COR-L47 (cell line): ENCODE measurements at places on chromosomes 7 and 10.

- DNase-seq = no peak
These were observed 78.6 kb downstream of the GSAP start for GRCh38 chr7:77337456-77337990.

DNA sequence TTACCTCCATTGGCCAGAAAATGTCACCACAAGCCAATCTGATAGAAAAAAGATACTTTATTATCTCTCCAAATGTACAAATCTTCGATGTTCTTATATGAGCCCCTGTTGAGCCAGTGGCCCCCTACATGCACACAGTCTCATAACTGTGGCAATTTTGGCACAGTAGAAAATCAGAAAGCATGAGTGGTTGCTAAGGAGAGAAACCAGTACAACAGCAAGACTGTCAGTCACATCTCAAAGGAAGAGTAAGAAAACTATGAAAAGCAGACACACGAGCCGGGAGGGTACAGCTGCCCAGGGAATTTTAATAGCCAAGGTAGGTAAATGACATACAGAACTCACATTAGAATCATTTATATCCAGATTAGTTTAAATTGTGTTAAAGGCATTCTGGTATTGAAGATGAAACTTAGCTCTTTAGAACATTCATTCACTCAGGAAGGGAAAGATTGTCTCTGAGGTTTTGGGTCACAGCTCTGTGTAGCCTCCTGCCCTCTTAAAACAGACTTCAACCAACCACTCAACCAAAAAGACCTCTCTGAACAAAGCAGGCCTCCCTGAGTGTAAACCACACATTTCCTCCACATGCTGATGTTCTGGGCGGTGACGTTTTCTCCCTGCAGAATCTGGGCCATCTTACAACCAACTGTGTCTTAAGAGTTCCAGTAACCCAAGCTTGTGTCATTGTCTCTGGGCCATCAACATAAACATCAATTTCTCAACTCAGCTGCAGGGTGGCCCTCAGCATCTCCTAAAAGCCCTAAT lies 80.8 kb upstream of the ADAM12 start:
- no peak for DNase-seq

DNA sequence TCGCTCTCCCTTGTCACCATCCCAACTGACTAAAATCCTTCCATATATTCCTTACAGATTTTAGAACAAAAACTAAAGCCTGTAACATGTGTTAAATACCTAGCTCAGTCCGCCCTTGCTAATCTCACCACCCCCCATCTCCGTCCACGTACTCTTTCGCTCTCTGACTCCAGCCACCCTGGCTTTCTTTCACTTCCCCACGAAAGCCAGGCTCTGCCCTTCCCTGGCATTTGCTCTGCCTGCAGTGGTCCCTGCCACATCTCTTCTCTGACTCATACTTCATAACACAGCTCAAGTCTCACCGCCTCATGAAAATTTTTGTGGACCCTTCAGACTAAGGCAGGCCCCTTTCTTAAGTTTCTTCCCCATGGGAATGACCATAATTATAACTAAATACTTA lies 11.7 kb upstream of the GPAM start:
- no peak for DNase-seq

GRCh38 chr7:18890885-18891621 lies 226.4 kb downstream of the TWIST1 start:
- DNase-seq = no peak

- DNase-seq = no peak
These were observed 8.3 kb upstream of the DLX6 start for GRCh38 chr7:96996958-96997511.

DNA sequence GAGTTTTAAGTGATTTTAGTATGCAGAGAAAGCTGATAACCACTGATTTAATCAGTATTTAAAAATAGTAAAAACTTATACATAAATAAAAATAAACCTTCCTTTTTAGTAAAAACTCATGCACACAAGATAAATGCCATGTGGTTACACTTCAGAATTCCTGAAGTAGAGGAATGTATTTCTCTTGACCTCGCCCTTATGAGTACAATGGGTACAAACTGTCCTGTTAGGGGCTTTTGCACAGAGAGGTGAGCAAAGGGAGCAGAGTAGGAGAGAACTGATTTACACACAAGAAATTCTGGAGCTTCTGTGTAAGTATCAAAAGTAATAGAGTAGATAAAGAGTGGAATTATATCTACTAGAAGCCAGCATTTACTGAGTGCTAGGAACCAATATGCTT lies 279.6 kb downstream of the PPP1R3A start:
- no peak for DNase-seq

GRCh38 chr10:48899781-48900180 lies 39.9 kb downstream of the LRRC18 start:
- no peak for DNase-seq

DNA sequence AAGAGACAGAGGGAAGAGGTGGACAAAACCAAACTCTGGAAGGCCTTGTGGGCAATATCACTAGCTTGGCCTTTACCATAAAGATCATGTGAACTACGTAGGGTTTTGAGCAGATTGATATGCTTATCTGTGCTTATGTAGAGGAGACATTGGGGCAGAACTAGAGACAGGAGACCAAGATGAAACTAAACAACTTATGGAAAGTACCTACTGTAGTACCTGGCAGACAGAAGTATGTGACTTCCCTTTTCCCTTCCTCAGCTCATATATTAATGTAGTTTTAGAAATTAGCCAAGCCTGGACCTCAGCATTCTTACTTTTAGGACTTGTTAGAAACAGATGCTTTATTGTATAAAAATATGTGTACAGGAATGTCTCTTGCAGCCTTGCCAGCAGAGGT lies 14.0 kb upstream of the IL6 start:
- DNase-seq = no peak

- no peak for DNase-seq
These were observed 38.9 kb downstream of the ADAMTS14 start for GRCh38 chr10:70711177-70711576.

GRCh38 chr10:4177791-4178190 lies 392.8 kb upstream of the KLF6 start:
- no peak for DNase-seq

DNA sequence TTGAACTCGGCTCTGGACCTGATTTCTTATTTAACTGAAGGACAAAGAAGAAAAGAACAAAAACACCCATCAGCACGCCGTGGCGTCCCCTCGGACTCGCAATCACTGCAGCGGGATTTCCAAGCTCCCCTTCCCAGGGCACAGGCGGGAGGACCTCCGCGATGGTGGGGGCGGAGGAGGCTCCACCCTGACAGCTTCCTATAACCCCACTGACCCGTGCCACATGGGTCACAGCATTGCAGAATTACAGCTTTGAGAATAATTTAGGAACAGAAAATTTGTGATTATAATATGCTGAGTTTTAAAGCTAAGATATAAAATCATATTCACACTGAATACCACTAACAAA lies 129.7 kb upstream of the SEC61G start:
- no peak for DNase-seq

GRCh38 chr7:26500749-26501352 lies 209.2 kb downstream of the SNX10 start:
- peak; percentile 33 for DNase-seq

DNA sequence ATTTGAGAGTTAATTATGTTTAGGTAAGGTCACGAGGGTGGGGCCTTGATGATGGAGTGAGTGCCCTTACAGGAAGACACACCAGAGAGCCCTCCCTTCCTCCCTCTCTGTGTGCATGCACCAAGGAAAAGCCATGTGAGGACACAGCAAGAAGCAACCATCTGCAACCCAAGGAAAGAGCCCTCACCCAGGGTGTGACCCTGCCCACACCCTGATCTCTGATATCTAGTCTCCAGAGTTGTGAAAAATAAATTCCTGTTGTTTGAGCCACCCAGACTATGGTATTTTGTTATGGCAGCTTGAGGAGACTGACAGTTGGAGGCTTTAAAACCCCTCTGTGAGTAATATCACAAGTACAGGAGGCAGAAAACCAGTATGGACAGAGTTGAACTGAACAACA lies 15.0 kb upstream of the MCM10 start:
- no peak for DNase-seq

- no peak for DNase-seq
These were observed 15.0 kb upstream of the SLC18A3 start for GRCh38 chr10:49595003-49595712.

- DNase-seq = no peak
These were observed 23.5 kb upstream of the VCL start for GRCh38 chr10:73974309-73974946.

GRCh38 chr7:1112625-1113547 lies 25.0 kb downstream of the GPER1 start:
- DNase-seq = no peak

DNA sequence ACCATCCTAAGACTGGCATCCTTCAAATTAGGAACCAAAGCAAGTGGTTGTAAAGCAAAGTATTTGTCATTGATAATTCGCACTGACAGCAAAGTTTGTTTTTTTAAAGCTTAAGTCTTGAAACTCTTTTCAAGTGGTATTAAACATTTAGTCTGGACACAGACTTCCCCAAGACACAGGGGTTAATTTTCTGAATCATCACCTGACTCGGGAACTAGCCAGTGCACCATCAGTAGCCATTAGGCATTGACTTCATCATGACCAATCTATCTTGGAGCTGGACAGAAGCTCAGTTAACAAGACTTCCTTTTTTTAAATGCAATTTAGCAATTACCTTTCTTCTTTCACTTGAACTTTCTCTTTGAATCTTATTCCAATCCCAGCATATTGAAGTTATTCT lies 210.6 kb downstream of the ZNF365 start:
- no peak for DNase-seq

DNA sequence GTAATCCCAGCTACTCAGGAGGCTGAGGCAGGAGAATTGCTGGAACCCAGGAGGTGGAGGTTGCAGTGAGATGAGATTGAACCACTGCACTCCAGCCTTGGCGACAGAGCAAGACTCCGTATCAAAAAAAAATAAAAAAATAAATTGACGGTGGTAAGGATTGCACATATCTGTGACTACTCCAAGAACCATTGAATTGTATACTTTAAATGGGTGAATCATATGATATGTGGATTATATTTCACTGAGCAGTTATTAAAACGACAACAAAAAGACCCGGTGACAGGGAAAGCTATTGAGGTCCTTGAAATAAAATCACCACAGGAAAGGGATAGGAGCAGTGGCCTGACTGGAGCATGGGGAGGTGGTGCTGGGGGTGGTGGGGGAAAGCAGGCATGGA lies 31.2 kb upstream of the COMTD1 start:
- no peak for DNase-seq

DNA sequence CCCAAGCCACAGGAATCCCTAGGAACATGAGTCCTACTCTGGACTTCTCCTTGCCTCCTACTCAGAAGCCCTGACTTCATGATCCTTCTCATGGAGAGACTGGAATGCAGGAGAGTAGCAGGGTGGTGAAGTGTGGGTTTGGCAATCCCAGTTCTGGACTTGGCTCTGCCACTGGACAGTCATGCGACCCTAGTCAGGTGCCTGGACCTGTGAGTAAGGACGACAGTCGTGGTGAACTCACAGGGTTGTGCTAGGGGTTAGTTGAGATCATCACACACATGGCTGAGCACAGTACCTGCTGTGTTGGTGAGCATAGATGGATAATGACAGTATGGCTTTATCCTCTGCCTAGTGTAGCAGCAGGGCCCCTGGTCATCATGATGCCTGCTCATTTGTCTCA lies 117.9 kb downstream of the LRRC18 start:
- no peak for DNase-seq

GRCh38 chr7:73936967-73937366 lies 76.0 kb downstream of the TMEM270 start:
- no peak for DNase-seq

DNA sequence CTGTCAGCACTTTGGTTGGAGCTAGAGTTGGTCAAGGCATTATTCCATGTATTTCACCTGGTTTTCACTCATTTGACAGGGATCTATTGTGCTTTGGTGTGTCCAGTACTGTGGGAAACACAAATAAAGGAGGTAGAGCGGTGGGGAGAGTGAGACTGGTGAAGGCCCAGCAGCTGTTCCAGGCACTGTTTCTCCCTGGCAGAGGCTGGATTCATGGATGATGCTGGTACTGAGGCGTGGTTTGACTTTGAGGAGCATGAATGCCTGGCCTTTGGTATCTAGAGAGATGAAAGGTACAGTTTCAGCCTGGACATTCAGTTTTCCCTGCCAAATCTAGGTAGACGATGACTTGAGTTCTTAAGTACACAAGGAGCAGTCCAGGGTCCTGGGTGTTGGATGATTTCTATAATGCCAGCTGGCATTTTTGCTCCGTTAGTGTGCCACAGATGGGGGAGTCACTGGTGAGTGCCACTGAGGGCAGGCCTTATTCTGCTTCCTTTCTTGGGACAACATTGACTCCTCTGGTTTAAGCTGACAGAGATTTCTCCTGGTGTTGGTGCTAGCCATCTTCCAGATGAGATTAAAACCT lies 162.2 kb upstream of the BMPER start:
- no peak for DNase-seq

GRCh38 chr10:75619635-75620034 lies 188.2 kb downstream of the LRMDA start:
- DNase-seq = no peak

- no peak for DNase-seq
These were observed 283.7 kb upstream of the FZD1 start for GRCh38 chr7:90980545-90980944.

DNA sequence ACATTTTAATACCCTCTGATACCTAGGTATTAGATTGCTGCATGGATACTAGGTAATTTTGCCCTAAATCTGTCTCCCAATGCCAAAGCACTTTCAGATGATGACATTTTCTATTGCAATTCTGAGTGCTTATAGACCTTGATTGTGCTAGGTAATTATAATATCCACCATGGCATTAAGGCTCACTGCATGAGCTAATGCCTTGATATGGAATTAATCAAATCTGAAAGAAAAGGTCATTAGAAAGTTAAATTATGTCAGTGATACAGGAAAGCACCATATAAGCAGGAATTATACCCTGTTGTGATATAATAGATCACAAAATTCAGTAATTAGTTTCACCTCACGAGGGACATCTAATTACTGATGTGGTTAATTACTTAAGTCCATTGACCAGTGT lies 521.4 kb downstream of the DNAJB9 start:
- DNase-seq = no peak

DNA sequence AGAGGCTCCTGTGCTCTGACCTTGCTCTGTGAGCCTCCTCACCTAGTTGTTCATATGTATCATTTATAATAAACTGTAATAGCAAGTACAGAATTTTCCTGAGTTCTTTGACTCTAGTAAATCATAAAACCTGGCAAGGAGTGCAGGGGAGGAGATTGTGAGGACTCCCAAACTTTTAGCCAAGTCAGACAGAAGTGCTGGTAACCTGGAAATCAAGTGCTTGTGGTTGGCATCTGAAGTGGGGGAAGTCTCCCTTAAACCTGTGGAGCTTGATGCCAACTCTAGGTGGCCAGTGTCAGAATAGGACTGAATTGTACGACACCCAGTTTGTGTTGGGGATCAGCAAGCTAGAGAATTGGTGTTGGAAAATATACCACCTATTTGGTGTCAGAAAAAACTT lies 206.3 kb upstream of the GRB10 start:
- DNase-seq = no peak

DNA sequence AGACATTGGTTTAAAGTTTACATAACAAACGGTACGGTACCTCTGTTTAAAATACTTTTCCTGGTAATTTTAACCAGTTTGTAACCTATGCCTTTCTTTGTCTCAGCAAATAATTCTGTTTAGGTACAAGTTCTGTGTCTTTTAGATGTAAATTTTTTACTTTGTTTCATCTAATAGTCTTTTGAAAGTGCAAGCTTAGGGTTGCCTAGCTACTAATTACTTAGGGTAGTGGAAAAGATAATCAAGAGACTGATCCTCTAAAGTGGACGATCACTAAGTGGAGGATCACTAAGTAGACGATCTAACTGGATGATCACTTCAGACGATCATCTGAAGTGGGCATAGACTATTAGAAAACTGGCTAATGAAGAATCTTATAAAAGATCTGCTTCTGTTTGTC lies 16.1 kb upstream of the FKBP9 start:
- no peak for DNase-seq
